ENCODE measurements at places on chromosomes 5 and 9. TPM values are rescaled to one million over a fixed set of nuclear protein-coding genes. Genes with fewer than 3 reads are reported as not detected.

Gene CCDC192
- not detected for total RNA-seq

Gene AJM1
- total RNA-seq: 0.82 TPM

Gene TBC1D9B
- 24.1 TPM for total RNA-seq

Gene KCNV2
- not detected for total RNA-seq

Gene DRD1
- total RNA-seq: 18.3 TPM

Gene SPATA6L
- 9.4 TPM for total RNA-seq

Gene SHC3
- 49.3 TPM for total RNA-seq

Gene GABRA6
- under 0.01 TPM for total RNA-seq

Gene DMGDH
- total RNA-seq: 3.7 TPM

Gene RRAGA
- 62.0 TPM for total RNA-seq

Gene NIPSNAP3A
- 107 TPM for total RNA-seq

Gene FREM1
- 3.3 TPM for total RNA-seq

Gene GZMA
- 0.41 TPM for total RNA-seq

Gene PCDHGA10
- total RNA-seq: 9.8 TPM

Gene DMRTA1
- total RNA-seq: 0.41 TPM

Gene KIF24
- 1.2 TPM for total RNA-seq

Gene CIZ1
- 15.9 TPM for total RNA-seq

Gene ACTBL2
- not detected for total RNA-seq

Gene HTR1A
- total RNA-seq: 20.4 TPM

Gene ZNF879
- total RNA-seq: 16.7 TPM

Gene RNF183
- not detected for total RNA-seq

Gene CARTPT
- 2.9 TPM for total RNA-seq

Gene PHYHD1
- 1.2 TPM for total RNA-seq

Gene PCSK1
- 2.9 TPM for total RNA-seq

Gene PCDHB6
- 3.3 TPM for total RNA-seq

Gene CDC25C
- 2.4 TPM for total RNA-seq

Gene FGF10
- total RNA-seq: 2.4 TPM

Gene RANBP6
- 79.9 TPM for total RNA-seq

Gene RANBP17
- total RNA-seq: 190 TPM

Gene AIF1L
- 16.3 TPM for total RNA-seq

Gene IER5L
- total RNA-seq: 33.8 TPM

Gene CBY3
- total RNA-seq: not detected

Gene PIP5KL1
- 6.1 TPM for total RNA-seq

Gene ARL14EPL
- not detected for total RNA-seq

Gene FGF1
- 2.9 TPM for total RNA-seq

Gene GDF9
- 1.2 TPM for total RNA-seq

Gene SV2C
- 2.9 TPM for total RNA-seq

Gene ZFP37
- total RNA-seq: 22.8 TPM

Gene CTSV
- 0.41 TPM for total RNA-seq

Gene TMEM215
- 0.82 TPM for total RNA-seq

Gene RBM27
- total RNA-seq: 42.0 TPM

Data from frontal cortex (tissue), 4 donors.